ENCODE measurements at places on chromosomes 5 and 9. TPM values are rescaled to one million over a fixed set of nuclear protein-coding genes. Genes with fewer than 3 reads are reported as not detected.

The KIAA1958 gene
- 16.0 TPM for total RNA-seq

The HARS1 gene
- total RNA-seq, result 75.2 TPM

The UNC5A gene
- not detected for total RNA-seq

The TMEM161B gene
- 33.4 TPM for total RNA-seq

The APBA1 gene
- total RNA-seq, result not detected

The NOXA1 gene
- total RNA-seq, result 0.63 TPM

The NUTM2F gene
- not detected for total RNA-seq

The ANKRD31 gene
- total RNA-seq, result 0.04 TPM

The AJM1 gene
- total RNA-seq, result 3.2 TPM

The OTULINL gene
- total RNA-seq, result 0.13 TPM

The SPINK4 gene
- total RNA-seq, result not detected

Measured in K562 (cell line).